ENCODE measurements at places on chromosomes 6 and 20.

- no peak for DNase-seq
Measured at GRCh38 chr6:54896302-54896701, 49.7 kb downstream of the FAM83B start.

DNA sequence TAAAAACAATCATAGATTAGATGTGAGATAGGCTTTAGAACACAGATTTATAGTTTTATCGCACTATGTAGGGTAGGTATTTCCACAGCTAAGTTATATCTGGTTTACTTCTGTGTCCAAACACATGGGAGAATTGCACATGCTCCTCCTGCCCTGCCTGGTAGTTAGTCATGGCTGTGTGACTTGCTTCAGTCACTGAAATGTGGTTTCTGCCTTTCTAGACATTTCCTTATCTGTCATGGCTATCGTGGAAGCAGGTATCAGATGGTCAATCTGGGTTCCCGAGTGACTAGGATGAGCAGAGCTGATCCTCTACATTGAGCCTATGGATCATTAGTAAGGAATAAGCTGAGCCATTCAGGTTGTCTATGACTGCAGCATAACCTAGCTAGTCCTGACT, 117.8 kb upstream of the GMDS start:
- no peak for DNase-seq

DNA sequence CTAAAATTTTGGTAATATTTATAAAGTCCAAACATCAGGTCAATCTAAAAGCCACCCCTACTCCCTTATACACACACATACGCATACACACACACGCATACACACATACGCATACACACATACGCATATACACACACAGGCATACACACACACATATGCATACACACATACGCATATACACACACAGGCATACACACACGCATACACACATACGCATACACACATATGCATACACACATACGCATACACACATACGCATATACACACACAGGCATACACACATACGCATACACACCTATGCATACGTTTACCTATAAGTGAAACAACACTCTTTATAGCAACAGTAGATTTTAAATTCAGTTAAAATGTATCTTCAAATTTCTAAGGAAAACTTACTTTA, 112.8 kb upstream of the C6orf118 start:
- no peak for DNase-seq

DNA sequence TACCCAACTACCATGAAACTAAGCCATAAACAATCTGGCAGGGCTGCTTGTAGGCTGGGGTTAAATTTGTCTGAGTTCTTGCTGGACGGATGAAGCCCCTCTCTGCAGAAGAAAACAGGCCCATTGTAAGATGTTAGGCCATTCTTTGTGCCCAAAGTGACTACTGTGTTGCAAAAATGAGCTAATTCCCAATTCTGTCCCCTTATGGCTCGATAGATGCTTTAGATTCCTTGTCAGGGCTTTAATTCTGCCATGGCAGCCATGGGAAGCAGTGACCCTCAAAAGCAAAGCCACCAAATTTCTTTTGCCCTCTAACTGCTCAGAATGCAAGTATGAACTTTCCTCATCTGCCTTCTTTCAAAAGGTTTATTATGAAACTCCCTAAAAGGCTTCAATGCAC, 45.2 kb downstream of the LAMA4 start:
- no peak for DNase-seq

DNA sequence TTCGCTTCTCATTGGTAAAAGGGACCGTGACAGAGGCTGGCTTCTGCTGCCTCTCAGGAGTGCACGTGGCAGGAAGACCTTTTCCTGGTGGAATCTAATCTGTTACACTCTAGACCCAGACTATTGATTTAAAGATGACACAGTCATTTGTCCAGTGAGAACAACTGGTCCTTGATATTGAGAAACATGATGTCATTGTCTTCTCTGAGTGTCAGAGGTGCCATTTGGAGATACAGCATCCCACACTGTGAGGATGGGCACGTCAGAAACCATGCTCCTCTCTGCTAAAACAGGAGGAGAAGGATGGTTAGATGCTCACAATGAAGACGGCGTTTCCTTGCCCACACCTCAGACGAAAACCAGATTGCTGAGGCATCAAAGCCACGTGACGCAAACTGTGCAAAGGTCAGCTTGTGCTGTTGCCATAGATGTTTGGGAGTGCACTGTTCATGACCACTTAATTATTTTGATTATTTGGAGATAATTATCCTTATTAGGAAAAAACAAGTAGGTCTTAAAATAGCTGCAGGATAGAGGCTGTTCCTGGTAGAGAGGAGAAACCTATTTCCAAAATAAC, 169.0 kb downstream of the SMOC2 start:
- no peak for DNase-seq

DNA sequence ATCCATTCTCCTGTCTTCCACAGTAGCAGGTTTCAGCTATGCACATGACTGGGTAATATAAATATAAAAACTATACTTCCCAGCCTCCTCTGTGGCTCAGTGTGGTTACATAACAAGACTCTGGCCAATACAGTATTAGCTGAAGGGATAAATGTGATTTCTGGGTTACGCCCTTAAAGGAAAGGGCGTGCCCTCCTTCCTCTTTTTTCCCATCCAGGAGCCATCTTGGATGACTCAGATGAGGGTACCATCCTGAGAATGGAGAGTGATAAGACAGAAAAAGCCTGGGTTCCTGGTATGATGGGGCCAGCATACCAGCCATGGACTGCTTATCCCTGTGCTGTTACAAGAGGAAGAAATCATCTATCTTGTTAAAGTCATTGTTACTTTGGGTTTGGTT, 123.3 kb downstream of the NFATC2 start:
- DNase-seq, result no peak

DNA sequence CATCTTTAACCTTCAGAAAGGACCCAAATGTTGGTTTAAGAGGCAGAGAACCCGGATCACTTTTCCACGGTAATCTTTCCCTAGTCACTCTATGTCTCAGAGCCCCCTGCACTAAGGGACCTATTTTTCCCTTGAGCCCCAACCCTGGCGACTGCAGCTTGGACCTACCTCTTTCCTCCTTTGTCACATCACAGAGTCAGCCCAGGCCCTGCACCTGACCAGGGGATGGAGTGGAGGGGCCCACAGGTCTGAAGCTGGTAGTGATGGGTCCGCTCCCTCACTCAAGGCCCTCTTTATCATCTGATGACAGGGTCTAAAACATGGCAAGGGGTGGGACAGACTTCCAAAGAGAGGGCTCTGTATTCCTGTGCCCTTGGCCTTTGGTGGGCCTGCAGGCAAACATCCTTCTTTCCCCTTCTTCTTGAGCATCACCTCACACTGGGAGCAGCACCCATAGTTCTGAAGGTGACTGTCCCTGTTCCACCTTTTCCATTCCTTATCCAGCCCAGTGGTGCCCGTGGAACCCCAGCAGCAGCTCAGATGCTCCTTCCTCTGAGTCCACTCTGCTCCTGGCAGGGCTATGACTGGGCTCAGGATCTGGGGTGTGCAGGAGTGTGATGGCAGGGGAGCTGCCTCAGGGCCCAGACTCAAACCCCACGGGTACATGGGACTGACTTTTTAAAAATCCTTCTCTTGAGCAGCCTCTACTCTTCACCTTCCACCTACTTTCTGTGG, 6.3 kb downstream of the RAET1L start:
- no peak for DNase-seq

DNA sequence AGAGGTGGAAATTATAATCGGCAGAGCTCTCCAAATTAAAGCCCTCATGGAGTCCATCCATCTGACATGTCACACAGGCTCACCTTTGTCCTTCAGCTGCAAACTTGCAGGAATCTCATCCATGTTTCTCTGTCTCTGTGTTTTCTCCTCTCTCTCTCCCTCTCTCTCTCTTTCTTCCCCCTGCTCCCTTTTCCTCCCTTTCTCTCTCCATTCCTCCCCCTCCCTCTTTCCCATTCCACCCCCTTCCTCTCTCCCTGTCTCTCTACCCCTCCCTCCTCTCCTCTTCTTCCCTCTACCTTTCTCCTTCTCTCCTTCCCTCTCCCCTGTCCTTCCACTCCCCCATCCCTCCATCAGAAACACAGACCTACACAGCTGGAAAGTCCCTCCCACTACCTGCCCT, 6.8 kb downstream of the NCR2 start:
- DNase-seq, result no peak

- DNase-seq, result no peak
Measured at GRCh38 chr6:41818271-41819054, 31.0 kb downstream of the TOMM6 start.

DNA sequence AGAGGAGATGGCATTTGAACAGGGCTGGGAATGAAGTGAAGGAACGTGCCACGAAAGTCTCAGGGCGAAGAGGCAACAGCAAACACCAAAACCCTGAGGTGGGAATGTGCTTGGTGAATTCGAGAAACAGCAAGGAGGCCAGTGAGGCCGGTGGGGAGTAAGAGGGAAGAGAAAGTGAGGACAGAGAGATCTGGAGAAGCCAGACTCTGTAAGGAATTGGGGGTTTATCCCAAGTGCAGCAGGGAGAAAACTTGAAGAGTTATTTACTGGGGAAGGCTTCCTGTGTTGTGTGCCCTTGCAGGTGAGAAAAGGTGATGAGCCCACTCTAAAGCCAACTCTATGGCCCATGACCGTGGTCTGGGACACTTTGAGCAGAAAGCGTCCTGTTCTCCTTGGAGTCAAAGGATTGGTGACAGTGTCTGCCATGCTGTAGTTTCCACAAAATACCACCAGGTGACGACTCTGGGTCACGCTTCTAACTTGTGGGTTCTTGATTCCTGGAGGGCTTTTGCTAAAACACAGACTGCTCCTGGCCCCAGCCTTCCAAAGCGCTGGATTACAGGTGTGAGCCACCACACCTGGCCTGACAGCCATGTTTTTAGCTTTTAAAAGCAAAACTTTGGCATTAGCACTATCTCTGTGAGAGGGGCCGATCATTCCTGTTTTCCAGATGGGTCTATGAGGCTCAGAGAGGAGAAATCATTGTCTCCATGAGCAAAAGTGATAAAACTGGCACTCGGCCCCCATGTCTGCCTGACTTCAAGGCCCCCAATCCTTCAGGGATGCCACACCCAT, 18.0 kb upstream of the CSNK2A1 start:
- DNase-seq, result peak; percentile 80

DNA sequence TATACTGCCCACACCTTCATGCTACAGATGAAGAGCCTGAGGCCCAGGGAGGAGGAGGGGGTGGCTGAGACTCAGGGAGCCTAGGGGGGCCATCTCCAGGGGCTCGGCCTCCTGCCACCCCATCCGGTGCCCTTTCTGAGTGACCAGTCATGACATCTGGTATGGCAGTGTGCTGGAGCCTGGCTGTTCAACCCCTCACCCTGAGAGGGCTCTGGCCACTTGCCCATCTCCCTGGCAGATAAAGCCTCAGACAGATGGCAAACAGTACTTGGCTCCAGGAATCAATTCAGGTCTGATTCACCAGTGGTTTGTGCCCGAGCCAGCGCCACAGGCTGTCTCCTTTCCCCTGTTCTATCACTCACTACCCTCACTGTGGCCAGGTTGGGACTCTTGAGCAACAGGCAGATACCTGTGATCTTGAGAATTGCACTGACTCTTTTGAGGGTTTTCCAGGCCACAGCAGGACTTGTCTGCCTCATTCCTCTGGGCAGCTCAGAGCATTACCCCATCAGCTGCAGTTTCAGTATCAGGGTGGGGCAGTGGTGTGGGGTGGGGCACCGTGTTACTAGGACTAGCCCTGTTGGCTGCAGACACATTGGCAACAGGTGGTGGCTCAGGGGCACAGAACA, 22.8 kb downstream of the SRSF3 start:
- peak; percentile 82 for DNase-seq

DNA sequence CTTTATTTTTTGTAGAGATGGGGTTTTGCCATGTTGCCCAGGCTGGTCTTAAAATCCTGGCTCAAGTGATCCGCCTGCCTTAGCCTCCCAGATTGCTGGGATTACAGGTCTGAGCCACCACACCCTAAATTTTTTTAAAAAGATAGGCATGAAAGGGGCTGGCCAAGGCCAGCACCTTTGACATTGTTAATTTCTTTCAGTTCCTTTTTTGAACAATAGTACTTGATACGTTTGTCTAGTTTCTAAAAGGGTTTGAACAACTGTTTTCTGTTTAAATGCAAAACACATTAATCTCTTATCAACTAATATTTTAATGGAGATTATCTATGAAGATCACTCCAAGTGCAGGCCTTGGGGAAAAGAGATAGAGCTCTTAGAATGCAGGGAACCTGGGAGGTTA, 37.6 kb upstream of the PTPRK start:
- DNase-seq, result no peak

DNA sequence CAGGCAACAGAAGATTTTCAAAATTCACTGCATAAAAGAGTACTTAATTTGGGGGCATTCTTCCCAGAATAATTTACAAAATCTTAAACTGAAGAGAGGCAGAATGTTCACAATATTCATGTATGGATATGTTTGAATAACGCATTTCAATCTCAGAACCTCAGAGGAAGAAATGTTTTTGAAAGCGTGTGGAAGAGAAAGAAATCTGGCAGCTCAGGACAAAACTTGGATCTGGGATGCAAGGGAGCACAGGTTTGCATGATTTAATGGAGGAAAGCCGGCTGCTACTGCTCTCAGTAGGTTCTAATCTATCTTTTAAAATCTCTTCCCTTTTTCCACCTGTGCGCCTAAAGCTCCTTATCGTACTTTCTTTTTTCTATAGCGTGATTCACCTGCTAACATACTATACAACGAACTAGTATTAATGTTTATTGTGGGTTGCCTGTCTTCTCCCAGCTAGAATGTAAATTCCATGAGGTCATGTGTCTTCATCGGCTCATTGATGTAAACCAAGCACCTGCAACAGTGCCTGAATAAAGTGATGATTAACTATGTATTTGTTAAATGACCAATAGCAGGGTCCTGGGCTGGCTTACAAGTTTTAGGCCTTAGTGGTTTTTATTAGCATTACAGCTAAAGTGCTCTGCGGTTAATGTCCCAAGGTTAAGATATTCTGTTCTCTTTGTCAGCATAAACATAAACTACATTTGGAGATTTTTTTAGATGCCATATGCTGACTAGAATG, 15.3 kb downstream of the PRL start:
- no peak for DNase-seq

GRCh38 chr20:25065625-25066338, 7.8 kb upstream of the ACSS1 start:
- DNase-seq, result peak; percentile 71

DNA sequence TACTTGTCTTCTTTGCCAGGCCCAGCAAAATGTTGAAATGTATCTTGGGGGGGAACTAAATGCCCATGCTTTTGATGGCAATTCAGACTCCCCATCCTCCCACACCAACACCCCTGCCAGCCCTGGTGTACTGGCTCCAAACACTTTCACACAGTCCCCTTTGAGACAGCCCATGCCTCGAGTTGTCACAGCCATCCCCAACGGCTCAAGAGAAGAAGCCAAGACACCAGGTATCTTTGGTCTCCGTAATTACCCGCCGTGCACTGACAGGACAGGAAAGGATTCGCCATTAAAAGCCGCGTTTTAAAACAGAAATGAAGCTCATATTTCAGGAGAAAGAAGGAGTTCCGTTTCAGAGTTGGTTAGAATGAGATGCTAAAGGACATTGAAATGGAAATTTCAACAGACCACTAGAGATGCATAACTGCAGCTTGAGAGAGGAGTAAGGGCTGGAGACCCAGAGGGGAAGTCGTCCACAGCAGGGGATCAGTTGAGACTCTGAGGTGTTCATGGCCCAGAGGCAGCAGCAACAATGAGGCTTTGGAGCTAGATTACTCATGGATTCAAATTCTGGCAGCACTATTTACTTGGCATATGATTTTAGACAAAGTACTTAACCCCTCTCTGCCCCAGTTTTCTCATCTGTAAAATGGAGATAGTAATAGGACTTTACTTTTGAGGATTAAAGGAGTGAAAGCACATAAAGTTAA, 63.5 kb upstream of the ADGRF1 start:
- DNase-seq, result no peak

All from A549 (cell line).